ENCODE measurements at places on chromosomes 7 and 10.

DNA sequence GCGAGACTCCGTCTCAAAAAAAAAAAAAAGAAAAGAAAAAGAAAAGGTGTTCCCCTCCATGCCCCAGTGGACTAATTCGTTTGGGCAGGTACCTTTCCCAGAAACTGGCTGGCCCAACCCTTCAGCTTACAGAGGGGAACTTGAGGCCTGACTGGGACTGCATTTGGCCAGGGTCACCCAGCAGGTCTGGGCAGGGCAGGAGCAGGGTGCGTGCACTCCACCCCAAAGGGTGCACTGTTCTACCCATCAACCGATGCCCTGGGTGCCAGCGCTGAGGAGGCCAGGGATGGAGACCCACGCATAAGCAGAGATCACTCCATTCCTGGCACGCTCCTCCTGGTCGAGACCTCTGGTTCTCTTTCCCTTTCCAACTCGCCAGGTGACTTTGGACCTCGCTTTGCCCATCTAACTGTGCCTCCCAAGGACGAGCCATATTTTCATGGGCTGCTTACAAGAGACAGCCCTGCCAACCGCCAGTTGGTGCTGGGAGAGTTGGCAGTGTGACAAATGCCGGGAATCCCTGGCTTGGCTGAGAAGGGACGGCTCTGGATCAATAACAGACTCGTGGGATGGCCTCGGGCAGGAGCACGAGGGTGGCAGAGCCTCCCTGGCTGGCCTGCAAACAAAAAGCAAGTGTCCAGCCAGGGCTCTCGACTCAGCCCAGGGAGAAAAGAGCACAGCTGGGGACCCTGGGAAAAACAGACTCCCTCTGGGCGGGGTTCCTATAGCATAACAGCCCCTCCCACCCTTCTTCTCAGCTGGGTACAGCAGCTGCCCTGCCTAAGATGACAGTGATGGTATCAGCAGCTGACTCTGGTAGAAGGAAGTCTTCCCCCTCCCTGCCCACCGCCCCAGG is 7.9 kb downstream of the HSPB1 start:
- DNase-seq = no peak

GRCh38 chr10:7547829-7548228 is 118.9 kb downstream of the ITIH5 start:
- DNase-seq = no peak

DNA sequence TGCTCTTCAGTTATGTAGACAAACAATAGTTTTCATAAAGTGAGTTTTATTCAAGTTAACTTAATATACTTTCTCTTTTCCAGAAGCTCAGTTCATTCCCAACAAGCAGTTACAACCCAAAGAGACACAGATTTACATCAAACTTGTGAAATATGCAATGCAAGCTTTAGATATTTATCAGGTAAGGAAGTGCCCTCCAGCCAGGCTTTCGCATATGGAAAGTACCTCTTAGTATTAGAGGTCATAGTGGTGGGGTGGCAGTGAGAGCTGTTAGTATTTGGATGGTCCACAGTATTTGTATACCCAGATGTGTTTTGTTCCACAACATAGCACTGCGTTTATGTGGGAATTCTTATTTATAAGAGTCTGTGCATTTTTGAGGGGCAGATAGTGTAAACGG is 32.1 kb downstream of the TRRAP start:
- no peak for DNase-seq

DNA sequence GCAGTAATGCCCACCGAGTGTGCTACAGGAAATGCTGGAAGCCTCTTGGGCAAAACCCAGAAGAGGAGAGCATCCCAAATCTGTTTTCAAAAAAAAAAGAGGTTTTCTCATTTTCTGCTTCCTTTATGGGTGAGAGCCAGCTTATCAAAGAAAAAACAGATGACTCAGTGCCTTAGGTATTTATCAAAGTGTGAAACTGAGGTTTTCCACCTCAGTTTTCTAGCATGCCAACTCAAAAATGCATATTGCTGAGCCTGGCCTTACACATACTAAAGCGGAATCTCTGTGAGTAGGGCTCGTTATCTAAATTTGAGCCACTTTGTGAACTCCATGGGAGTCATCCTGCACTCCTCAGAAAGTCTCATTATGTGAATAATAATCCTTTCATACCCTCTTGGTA is 705.1 kb downstream of the SUGCT start:
- no peak for DNase-seq

DNA sequence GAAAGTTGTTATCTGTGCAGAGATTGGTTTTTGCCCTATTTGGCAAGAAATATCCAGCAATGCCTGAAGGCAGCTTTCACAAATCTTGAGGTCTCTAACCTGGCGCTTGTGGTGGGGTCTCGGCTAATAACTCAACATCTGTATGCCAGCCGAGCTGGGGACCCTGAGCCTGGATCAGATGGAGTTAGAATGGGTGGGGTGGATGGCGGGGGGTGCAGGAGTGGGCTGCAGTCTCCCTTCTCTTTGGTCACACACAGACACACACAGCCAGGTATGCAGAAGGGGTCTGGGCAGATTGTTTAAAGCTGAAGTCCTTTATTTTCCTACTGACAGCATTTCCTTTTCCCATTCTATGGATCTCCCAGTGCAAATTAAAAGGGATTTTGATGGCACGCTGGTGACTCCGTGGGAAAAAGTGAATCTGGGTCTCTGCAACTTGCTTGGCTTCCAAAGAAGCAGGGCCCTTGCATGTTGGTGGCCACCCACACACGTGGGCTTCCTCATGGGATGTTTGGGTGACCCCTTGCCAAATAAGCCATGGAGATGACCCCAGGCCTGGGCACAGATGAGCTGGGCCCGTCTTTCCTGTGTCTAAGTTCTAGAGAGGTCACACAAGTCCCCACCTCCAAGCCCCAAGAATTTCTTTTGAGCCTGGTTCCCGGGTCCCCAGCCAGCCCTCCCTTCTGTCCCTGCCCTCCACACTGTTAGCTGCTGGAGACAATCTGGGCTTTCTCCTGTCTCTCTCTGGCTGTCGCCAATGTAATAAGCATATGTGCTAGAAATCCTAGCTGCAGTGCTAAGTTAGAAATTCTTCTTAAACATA is 39.9 kb upstream of the EMX2 start:
- no peak for DNase-seq

- DNase-seq = no peak
These were observed 231.8 kb downstream of the ADAM12 start for GRCh38 chr10:126156503-126156902.

DNA sequence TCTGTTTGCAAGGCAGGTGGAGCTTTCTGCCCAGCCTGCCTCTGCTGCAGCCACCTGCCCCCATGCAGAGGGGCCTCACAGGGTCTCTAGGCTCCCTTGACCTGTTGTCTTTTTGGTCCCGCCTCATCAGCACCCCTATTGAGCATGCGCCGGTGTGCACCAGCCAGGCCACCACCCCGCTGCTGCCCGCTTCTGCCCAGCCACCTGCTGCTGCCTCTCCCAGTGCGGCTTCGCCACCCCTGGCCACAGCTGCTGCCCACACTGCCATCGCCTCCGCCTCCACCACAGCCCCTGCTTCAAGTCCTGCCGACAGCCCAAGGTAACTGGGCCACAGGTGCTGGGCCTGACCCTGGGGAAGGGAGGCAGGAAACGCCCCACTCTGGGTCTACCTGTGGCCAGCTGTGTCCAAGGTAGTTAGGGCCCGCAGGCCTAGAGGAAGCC is 38.1 kb downstream of the LDB3 start:
- no peak for DNase-seq
